ENCODE measurements at places on chromosomes 1 and 21.
A peak's percentile ranks its signal among the peaks of the same experiment; 100 is the strongest.

GRCh38 chr1:39491146-39491921 is at the start of gene BMP8A:
TSS of gene BMP8A (plus strand) at chr1:39491636. CDS start at chr1:39491992, 356 bp downstream.
- no peak for DNase-seq

DNA sequence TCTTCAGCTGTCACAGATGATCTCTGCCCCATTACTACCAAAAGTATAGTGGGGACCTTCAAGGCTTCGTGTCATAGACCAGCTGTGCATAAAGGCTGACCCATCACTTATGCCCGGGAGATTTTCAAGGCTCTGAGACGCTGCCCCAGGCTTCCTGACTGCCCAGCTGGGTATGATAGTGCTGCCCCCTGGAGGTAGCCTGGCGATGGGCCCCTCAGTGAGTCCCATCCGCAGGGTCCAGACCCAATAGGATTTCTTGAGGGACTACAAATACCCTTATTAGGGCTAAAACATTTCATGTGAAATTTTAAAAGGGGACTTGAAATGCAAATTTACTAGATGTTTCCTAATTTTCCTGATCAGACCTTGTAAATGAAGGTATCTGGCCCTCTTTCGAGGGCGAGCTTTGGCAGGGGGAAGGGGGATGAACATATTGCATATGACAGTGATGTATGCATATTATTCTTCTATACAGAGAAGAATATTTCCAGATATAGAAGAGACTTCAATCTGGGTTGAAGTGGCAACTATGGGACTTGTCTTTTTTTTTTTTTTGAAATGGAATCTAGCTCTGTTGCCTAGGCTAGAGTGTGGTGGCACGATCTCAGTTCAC is 11.7 kb upstream of the FCMR start:
- DNase-seq, result no peak

GRCh38 chr1:99963041-99963795 is 6.6 kb upstream of the SLC35A3 start:
- DNase-seq, result peak; percentile 60

DNA sequence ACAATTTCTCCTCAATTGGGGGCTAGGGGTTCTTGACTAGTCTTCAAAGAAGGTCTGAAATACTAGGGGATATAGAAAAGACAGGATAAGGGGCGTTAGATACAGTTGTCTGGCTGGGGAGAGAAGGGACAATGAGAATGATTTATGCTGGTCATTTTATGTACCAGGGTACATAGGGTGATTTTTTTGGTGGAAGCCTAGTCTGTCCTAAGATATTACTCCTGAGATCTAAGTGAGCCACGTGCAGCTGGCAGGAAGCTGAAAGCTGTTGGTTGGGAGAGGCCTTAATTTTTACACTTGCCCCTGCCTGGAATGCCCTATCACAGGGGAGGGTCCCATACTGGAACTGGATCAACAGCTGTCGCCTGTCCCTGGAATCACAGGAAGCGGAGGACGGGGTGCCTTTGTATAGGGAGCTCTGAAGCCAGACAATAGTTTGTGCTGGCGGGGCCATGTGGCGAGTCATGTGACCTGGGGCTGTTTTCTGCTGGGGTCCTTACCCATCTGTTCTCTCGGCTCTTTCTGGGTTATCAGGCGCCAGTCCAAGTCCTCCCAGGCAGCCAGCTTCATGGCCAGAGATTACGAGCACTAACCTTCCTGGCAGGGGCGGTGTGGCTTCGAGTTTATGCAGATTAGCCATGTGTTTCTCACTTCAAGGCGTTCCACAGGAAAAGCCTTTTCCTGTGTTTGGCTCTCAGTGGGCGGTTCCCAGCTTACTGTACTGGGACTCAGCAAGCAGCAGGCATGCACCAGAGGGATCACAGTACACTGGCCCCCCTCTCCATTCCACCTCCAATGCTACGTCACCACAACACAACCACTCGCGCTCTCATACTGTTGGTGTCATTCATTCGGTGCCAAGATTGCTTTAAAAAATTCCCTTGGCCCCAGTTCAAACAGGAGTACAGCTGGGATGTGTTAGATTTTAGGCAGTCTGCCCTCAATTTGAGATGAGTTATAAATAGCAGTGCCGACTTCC is 27.5 kb downstream of the ARID1A start:
- DNase-seq, result peak; percentile 99

GRCh38 chr1:84862810-84863251 is 30.2 kb downstream of the LPAR3 start:
- no peak for DNase-seq

Measured in fibroblast of skin of right quadriceps (primary cell).